Psoas muscle (tissue), 8 donors: ENCODE measurements at places on chromosomes 4 and X.

DNA sequence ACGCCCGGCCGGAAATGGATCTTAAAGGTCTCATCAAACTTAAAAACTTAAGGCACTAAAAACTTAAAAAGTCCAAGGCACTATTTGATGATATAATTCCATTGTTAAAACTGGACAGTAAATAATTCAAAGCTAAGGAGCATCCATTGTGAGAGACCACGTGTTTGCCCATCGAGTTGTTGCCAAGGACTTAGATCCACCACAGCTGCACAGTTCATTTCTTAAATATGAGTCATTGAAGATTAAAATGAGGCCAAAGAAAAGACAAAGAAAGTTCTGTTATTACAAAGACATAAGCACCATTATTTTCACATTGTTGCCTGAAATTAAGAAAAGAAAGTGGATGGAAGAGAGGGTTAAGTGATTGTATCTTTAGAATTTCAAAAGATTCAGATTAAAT lies 411.5 kb upstream of the FTHL17 start:
- DNase-seq = no peak

GRCh38 chr4:65450899-65451298 lies 219.4 kb downstream of the EPHA5 start:
- DNase-seq = no peak

DNA sequence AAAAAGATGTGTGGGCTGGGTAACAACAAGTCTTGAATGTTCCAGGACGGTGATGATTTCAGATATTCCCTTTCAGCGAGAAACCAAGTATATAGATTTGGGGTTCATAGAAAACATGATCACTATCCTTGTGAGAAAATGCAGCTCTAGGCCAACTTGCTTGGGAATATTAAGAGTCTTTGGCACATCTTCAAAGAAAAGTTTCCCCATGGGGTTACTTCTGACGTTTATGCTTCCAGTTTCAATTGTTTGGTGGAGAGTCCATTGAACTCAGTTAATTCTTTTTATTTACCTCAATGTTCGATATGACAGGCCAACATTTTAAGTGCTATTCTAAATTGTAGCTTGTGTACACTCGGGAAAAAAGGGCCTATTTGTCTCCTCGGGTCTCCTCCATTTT lies 126.7 kb downstream of the NHS start:
- DNase-seq = no peak

GRCh38 chr4:138347561-138347960 lies 105.4 kb upstream of the SLC7A11 start:
- DNase-seq = no peak

GRCh38 chrX:10079231-10079630 lies 77.5 kb upstream of the CLCN4 start:
- no peak for DNase-seq

DNA sequence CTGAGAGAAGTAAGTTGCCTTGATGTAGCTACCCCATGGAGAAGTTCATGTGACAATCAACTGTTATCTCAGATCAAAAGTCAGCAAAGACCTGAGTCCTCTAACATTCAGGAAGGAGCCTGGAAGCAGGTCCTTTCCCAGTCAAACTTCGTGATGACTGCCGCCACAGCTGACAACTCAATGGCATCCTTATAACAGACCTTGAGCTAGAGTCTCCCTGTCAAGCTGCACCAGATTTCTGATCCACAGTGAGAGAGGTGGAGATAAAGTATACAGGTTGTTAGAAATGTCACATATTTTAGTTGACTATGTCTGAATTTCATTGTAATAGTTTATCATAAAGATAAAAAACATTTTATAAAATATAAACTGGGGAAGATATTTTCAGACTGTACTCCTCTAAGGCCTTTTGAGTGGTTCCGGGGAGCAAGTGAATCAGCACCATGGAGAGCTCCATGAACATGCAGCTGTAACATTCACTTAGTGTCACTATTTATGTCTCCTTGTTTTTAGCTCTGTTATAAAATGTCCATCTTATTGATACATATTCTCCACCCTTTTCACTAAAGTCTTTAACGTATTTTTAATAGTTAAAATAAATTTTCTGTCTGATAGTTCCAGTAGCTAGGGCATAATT lies 1653.5 kb upstream of the AGA start:
- no peak for DNase-seq

- no peak for DNase-seq
Measured at GRCh38 chr4:63937961-63938360, 471.3 kb downstream of the TECRL start.

GRCh38 chr4:54558889-54559677 lies 98.7 kb upstream of the KIT start:
- no peak for DNase-seq

DNA sequence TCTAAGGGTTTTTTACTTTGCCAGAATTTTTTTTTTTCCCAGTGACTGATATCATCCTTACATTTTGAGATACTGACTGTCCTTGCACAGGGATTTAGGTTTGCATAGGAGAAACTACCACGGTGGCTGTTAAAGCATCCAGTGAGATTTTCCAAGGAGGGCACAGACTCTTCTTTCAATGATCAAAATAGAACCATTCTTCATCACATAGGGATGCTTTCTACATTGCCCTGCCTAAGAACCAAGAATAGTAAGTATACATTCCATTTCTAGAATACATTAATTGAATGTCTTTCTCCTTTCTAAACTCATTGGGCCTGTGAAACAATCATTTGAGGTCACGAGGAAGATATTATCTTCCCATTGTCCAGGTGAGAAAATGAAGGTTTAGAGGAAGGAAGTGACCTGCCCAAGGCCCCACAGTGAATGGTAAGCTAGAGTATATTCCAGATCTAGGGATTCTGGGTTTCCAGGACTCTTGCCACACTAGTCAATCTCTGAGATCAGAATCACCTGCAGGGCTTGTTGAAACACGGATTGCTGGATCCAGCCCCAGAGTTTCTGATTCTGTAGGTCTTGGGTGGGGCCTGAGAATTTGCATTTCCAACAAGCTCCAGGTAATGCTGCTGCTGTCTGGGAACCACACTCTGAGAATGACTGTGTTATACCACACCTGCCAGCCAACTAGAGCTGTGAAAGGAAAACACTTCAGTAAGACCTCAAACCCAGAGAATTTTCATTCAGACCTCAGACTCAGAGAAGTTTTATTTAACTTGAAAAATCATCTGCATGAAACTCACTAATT lies 17.7 kb upstream of the TMEM154 start:
- DNase-seq = no peak

DNA sequence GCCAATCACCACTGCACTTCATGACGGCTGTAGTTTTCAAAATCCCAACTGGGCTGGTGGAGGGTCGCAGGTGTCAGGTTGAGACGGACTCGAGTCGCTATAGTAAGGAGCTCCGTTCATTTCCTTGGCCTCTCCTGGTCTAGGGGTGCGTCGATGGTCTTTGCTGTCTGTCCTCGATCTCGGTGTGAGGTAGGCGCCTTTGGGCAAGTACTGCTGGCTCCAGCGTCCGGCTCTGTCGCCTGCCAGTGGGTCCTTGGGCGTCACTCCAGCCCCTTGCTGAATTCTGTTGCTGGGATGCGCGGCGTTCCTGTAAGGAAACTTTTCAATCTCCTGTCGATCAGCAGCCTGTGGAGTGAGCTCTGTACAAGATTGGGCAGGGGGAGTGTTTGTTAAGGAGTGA lies 76.7 kb downstream of the CCNB3 start:
- no peak for DNase-seq

- no peak for DNase-seq
Measured at GRCh38 chr4:30790998-30791397, 70.8 kb downstream of the PCDH7 start.
